Stimulated activated CD8-positive, alpha-beta memory T cell treated with anti-CD3 and anti-CD28 coated beads, Interleukin-7, amount 100 ng/mL, for 48 hours (primary cell): ENCODE measurements at places on chromosomes 5 and 9.

DNA sequence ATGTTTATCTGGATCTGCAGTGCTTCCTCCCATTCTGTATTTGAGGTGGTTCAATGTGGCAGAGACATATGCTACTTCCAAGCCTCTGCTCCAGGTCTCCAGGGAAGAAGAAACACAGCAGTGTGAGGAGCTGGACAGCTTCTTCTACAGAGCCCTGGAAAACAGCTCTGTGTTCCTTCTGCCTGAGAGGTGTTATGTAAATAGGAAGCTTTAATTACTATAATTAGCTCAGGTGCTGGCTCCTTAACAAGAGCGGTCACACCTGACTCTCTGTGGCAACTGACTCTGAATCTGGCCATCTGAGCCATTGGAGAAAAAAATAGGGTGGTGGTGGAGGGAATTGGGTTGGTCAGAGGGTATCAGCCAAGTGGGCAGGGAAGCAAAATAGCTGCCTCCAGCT is 332.4 kb upstream of the BRINP1 start:
- DNase-seq: no peak

- DNase-seq: no peak
Observed at GRCh38 chr5:116516021-116516420, 58.6 kb downstream of the SEMA6A start.

DNA sequence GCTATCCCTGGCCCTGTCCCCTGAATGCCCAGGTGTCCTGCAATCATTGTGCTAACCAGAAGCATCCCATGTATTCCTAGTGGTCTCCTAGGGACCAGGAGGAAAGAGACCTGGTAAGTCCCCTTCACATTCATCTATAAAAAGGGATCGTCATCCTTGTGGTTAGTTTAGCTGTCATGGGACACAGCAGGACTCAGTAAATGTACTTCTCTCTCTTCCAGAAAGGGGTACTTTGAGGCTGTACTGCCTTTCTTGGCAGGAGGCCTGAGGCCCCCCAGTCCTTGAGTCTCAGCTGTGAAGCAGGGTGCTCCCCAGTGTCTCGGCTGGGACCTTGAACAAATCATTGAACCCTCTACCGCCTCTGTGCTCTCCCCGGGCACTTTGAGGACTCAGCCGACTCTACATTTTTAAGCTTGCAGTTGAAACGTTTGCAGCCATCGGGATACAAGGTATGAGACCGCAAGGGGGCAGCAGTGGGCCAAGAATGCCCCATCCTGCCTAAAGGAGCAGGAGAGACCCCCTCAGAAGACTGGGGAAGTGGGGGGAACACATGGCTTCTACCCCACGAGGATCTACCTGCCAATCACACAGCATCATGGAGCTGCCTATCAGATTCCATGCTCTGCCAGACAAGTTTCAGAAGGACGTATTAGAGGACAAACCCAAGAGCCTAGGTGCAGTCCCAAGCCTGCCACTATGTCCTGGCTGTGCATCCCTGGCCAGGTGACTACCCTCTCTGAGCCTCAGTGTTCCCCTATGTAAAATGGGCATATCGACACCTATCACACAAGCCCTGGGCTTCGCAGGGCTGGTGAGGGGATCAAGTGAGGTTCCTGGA is 2.4 kb upstream of the PHYKPL start:
- peak; percentile 56 for DNase-seq

- DNase-seq: no peak
Observed at GRCh38 chr5:109769597-109770291, 80.0 kb downstream of the MAN2A1 start.

GRCh38 chr9:84778570-84778969 is 109.0 kb downstream of the NTRK2 start:
- no peak for DNase-seq

DNA sequence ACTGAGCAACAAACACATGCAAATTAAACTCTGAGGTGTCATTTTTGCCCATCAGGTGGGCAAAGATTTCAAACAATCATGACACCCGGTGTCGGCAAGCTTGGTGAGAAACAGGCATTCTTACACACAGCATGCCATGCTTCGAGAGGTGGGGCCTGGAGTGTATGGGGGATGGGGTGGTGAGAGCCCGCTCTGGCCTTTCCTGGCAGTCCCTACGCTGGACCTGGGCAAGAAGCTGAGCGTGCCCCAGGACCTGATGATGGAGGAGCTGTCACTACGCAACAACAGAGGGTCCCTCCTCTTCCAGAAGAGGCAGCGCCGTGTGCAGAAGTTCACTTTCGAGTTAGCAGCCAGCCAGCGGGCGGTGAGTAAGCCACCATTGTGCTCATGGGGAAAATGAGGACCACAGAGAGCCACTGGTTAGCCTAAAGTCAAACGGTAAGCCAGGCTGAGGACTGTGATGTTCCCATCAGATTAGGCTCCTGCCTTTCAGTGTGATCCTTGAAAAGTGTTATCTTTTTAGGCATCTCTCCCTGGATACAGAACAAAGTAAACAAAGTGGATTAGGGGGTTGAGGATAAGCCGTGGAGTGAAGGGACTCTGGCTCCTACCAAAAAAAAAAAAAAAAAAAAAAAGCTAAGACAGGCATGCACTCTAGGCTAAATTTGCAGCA is 9.4 kb downstream of the MYOZ3 start:
- no peak for DNase-seq

- DNase-seq: no peak
Observed at GRCh38 chr9:123662057-123662776, 267.7 kb downstream of the DENND1A start.
